Amniotic epithelial cell (primary cell): ENCODE measurements at places on chromosomes 12 and 14.
A peak's percentile ranks its signal among the peaks of the same experiment; 100 is the strongest.

DNA sequence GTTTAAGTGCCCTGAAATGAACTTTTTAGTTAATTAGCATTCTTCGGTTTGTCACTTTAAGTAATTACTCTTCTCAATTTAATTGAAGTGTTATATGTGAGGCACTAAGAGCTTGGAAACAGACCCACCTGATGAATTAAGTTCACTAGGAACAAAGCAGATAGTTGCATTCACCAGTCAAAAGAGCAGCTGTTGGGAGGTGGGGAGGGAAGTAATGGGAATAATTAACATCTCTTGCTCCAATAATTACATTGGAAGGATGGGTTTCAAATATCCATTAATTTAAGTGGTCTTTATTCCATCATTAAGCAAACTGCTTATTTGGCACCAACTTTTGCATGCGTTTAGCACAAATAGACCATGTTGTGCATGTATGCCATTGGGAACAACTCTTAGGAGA lies 667.2 kb downstream of the GALC start:
- DNase-seq: no peak

DNA sequence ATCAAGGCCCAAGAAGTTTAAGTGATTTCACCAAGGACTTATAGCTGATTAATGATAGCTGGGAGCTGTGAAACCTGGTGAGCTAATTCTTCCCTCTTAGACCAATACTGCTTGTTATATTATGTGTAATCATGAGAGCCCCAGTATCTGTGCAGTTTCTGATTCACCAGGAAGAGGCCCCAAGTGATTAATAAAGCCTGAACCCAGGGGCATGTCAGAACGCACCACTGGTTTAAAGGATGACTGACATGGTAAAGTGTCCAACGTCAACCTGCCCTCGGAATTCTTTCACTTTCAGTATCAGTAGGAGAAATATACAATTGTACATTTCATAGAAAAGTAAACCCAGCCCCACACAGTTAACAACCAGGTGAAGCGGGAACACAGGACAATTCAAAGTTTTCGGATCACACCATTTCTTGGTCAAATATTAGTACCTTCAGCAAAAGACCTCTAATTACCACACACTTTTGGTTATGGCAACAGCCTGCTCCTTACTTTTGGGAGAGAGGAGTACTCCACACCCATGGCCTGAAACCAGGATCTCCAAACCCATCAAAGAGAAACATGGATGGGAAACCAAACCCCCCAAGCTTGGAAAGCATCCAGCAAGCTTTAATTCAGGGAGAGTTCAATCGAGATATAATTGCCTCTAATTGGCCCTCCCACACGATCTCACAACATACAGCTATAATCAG lies 28.5 kb downstream of the TMCC3 start:
- DNase-seq: peak; percentile 90

DNA sequence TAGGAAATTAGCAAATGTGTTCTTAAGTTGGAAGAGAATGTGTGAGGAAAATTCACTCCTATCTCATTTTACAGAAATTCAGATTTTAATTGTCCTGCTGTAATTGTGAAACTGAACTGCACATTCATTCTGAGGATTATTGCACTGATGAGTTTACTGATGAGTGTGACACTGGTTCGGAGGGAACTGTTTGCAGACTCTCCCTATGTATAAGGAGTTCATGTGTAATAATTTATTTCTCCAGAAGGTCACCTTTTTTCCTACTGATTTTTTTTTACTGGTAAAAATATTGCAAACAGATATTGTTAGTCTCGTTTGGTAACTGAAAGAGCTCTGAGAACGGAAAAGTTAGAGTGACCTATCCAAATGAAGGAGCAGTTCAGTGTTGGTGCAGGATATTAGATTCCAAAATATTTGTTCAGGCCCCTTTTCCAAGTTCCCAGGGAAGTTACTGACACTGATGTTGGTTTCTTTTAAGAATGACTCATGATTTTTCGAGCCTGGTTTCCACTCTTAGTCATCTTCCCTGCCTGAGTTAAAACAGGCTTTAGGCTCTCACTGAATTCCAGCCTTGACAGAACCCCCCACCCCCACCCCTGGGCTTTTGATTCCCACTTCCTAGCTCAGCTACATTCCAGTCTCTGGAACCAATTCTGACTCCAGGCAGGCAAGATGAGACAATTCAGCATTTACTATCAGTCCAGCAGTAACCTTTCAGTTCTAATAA lies 18.4 kb downstream of the ANO6 start:
- peak; percentile 97 for DNase-seq

DNA sequence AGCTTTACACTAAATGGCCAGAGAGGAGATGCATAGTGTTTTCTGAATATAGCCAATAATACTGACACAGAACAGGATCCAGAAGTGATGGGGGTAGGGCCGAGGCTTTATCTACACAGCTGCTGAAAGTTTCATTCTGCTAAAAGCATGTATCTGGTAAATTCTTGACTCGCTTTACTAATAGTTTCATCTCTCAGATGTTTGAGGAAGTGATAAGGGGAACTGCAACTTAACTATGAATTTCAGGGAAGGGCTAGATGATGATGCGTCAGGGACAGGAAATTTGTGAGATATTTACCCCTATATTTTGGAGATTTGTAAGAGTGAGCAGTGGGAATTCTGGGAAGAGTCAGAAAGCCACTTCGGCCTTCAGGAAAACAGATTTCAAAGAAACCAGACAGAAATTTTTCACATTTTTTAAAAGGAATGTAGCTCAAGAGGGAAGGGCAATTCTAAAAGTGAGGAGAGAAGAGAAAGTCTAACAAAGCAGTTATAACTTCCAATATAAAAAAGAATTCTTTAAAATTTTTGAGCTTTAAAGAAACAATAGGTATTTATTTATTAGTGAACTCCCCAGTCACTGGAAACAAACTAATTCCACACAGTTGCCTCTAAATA lies 243.1 kb downstream of the BCAT1 start:
- peak; percentile 38 for DNase-seq

DNA sequence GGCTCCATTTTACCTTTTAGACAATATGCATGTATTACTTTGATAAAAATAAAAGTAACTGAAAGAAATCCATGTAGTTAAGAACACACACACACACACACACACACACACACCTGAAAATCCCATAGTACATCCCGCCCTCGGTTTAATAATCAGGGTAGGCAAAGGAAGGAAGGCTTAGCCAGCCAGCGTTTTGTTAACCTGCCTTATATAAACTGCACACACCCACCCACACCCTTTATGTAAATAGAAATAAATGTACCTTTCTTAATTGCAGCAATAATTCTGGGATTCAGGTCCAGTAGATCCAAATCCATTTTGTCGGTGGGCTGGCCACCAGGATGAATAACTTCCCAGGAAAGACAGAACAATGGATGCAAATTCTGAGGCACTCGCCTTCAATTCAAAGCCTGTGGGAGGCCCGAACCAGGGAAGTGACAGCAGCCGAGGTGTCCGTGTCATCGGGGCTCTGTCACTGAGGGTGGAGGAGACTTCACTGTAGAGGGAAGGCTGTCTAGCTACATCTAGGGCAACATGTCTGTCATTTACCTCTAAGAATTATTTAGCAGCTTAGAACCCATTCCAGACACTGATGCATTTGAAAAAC lies 4.4 kb downstream of the XRCC3 start:
- no peak for DNase-seq

- peak; percentile 64 for DNase-seq
These were observed 196.8 kb downstream of the RAD51B start for GRCh38 chr14:68016255-68016914.

GRCh38 chr12:99087278-99087677 lies 442.2 kb downstream of the APAF1 start:
- no peak for DNase-seq

- peak; percentile 65 for DNase-seq
These were observed 5.3 kb downstream of the TMEM253 start for GRCh38 chr14:21106176-21106497.

- no peak for DNase-seq
These were observed 21.0 kb downstream of the CHST11 start for GRCh38 chr12:104477510-104478390.

DNA sequence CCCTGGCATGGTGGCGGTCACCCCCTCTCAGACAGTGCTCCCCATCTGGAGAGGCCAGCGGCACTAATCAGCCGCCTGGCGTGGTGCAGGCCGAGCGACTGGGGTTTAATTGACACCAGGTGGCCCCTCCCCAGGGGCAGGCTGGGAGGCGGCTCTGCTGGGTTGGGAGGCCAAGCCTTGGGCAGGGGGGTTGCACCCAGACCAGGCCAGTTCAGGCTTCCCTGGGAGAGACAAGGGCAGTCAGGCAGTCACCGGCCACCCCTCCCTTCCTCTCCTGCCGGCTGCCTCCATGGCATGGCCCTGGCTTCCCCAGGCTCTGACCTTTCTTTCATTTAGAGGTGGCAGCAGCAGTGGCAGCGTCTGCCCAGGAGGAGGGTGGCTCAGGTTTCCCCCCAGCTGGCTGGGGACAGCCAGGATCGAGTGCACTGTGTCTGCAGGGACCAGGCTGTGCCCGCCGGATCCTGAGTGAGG lies 78.1 kb upstream of the NOS1 start:
- DNase-seq: no peak

GRCh38 chr12:123043536-123044001 lies 63.1 kb downstream of the ARL6IP4 start:
- peak; percentile 99 for DNase-seq

- DNase-seq: peak; percentile 55
These were observed 25.9 kb downstream of the CD9 start for GRCh38 chr12:6226002-6226678.

GRCh38 chr12:74751441-74751840 lies 213.8 kb downstream of the ATXN7L3B start:
- DNase-seq: no peak

DNA sequence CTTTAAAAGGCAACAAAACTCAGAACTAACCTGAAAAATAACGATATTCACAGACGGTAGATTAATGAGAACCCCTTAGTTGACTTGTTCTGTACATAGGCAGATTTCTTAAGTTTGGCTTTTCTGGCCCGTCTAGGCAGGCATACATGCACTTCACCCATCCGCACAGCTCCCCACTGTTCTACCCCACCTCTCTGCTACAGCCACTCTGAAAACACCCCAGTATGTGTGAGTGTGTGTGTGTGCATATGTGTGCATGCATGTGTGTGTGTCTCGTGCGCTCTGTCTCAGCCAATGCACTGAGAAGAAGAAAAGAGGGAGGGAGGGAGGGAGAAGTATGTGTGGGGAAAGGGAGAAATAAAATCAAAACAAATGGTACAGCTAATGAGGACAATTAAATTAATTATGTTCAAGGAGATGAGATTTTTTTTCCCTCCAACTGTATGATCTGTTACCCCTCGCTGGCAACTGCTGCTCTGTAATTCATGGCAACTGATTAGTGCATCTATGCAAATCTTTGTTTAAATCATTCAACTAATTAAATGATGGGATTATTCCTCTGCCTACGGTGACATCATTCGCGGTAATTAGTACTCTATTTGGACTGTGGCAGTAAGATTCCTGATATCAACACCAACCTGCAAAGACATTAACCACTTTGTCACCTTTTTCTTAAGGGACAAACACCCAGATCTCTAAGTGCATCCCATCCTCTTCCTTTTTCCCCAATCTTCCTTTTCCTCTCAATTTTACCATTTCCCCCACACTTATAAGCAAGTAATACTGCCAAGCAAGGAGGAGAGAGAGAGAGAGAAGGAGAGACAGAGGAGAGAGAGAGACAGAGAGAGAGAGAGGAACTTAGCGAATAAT lies 2.2 kb upstream of the LMO3 start:
- no peak for DNase-seq

- peak; percentile 13 for DNase-seq
These were observed 101.0 kb upstream of the FLRT2 start for GRCh38 chr14:85428926-85429325.

- DNase-seq: no peak
These were observed 1.1 kb upstream of the RTRAF start for GRCh38 chr14:51988221-51988620.

DNA sequence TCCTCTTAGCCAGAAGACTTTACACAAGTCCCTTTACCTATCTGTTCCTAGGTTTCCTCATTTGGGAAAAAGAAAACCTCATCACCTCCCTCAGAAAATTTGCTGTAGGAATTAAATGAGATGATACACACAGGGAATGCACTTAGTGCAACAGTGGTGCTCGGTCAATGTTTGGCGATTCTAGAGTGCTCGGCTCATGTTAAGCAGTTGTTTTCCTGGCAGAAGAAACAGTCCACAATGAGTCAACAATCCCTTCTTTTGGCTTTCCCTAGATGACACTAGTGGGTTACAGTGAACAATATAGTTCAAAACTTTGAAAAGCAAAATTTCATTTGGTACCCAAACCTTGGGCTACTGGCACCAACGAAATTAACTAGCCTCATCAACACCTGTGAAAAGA lies 3.9 kb upstream of the TMEM233 start:
- DNase-seq: no peak

- DNase-seq: no peak
These were observed 166.2 kb downstream of the CHST11 start for GRCh38 chr12:104622928-104623327.

DNA sequence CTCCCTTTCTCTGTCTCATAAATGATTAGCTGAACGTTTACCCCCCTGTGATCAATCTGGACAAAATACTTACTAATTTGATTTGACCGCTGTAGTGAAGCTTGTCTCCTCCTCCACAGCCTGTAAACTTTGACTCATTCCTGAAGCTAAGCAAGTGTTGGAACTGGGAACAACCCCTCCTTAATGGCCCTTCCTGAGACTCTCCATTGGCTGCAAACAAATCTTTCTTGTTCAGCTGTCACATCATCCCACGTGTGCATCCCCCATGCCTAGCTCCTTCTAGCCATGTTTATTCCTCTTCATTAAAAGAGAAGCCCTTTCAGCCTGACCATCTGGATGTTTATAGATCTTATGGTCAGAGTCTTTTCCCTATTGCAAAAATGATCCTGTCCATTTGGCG lies 281.2 kb downstream of the RGS6 start:
- no peak for DNase-seq

- peak; percentile 44 for DNase-seq
These were observed 37.9 kb downstream of the SH2B3 start for GRCh38 chr12:111443586-111443985.

- DNase-seq: peak; percentile 75
These were observed 82.6 kb downstream of the TAOK3 start for GRCh38 chr12:118290130-118290529.

DNA sequence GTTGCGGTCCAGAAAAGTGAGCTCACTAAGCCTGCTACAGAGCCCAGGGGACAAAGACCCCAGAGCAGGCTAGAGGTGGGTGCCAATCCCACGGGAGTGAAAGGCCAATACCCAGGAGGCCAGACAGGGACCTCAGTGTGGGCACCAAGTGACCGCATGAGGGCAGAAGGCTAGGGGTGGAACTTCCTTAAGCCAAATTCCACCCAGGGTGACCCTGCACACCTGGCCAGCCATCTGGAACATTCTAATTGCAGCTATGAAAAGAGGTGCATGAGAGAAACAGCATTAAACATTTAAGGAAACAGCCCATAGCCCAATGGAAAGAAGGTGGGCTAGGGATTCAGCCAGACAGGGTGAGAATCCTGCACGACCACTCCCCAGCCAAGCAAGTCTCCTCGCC lies 19.4 kb downstream of the GLTP start:
- no peak for DNase-seq

GRCh38 chr14:99684410-99684934 lies 374 bp downstream of the CYP46A1 start:
- no peak for DNase-seq

DNA sequence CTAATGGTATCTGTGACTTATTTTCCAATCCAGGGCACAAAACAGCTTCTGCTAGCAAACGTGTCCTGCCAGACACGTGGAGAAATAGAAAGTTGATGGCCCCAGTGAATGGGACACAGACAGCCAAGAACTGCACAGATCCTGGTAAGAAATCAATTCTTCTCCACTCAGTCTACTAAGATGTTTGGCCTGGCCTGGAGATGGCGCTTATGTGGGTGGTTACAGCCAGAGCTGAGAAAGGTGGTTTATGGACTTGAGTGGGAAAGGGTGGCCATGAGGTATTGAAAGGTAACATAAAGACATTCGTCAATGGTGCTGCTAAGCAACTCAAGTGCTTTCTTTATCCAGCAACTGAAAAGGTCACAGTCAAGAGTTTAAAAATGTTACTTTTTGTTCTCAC lies 2.9 kb downstream of the SLC24A4 start:
- DNase-seq: no peak
